Tracheal epithelial cell (primary cell): ENCODE measurements at places on chromosomes 3 and 15. TPM values are rescaled to one million over a fixed set of nuclear protein-coding genes. Genes with fewer than 3 reads are reported as not detected.

Gene TMEM44
- 7.5 and 14.7 TPM in 2 replicates for total RNA-seq

Gene GABRB3
- total RNA-seq, result 0.48 and 2.6 TPM in 2 replicates

Gene UNC13C
- total RNA-seq, result 0.43 and 0.72 TPM in 2 replicates

Gene PLA2G4E
- 0.21 and 0.96 TPM in 2 replicates for total RNA-seq

Gene NAA80
- total RNA-seq, result 3.1 and 3.4 TPM in 2 replicates

Gene NANOGP8
- 0.24 TPM in 1 of 2 replicates, not detected in the other for total RNA-seq

Gene THBS1
- 87.6 and 1,188 TPM in 2 replicates for total RNA-seq

Gene CD200
- total RNA-seq, result under 0.01 and 1.7 TPM in 2 replicates

Gene SH2D7
- not detected in 2 replicates for total RNA-seq

Gene ACKR2
- total RNA-seq, result 0.96 and 1.7 TPM in 2 replicates

Gene TMEM212
- total RNA-seq, result not detected in 2 replicates

Gene RTP1
- total RNA-seq, result not detected in 2 replicates

Gene MKRN3
- 0.24 TPM in 1 of 2 replicates, not detected in the other for total RNA-seq

Gene FBXO40
- not detected in 2 replicates for total RNA-seq

Gene GOLGA8O
- total RNA-seq, result 0.48 TPM in 1 of 2 replicates, not detected in the other
